Activated CD4-positive, alpha-beta T cell treated with anti-CD3 and anti-CD28 coated beads for 36 hours (primary cell): ENCODE measurements at places on chromosomes 6 and 20.

GRCh38 chr6:35091346-35092083, 49.6 kb downstream of the TCP11 start:
- no peak for DNase-seq

DNA sequence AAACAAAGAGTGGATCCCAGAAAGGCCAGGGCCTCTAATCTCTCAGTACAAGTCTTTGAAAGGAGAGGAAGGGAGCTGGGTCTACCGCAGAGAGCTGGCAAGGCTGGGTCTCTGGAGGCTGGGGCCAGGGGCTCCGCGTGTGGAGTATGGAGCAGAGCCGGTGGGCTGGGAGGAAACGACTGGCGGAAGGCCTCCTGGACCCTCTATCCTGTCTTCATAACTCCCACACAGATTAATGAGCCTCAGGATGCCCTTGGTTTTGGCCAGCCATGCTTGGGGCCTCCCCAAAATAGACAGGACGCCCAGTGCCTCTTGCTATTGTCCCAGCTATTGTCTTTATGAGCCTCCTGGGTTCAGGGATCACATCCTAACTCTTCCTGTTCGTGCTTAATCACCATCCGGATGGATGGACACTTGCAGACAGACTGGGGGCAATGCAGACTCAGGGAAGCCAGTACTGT, 306.4 kb downstream of the DHX35 start:
- no peak for DNase-seq

GRCh38 chr20:3237958-3238615, 903 bp downstream of the SLC4A11 start:
- DNase-seq, result no peak

GRCh38 chr6:12051861-12052368, 39.8 kb downstream of the HIVEP1 start:
- peak; percentile 80 for DNase-seq

DNA sequence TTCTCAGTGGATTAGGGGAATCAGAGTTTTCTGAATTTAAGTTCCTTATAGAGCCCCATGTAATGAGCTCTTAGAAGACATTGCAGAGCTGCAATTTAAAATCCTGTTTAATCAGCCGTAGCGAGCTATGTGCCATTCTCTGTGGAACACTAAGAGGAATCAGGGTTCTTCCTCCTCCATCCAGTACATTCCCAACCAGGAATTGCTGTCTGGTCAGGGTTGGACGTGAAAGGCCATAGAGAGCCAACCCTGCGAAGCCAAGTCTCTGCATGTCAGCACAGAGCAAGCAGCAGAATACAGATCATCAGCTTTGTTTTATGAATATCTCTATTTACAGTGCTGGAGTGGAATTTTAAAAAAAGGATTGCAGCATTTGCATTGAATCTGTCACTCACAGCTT, 366.0 kb downstream of the LAMA2 start:
- DNase-seq, result no peak

DNA sequence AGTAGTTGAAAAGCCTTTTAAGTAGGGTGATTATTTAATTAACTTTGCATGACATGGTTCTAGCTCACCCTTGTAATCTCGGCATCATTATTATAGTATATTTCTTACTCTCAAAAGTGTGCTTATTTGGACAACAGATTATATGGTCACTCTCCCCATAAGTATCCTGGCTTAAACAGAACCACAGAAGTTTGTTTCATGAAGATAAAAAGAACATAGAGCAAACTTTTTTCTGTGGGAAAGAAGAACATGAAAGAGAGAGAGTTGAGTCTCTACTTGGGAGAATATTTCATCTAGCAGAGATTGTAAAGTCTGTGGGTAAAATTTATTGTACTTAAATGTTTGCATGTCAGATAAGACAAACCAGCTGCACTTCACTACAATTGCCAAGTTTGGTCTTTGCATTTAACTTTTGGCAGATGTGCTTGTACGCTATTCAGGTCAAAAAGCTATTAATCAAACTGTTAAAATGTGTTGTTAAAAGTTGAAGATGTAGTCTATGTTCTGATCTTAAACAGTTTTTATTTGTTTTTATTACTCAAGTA, 33.4 kb upstream of the PRIM2 start:
- no peak for DNase-seq

DNA sequence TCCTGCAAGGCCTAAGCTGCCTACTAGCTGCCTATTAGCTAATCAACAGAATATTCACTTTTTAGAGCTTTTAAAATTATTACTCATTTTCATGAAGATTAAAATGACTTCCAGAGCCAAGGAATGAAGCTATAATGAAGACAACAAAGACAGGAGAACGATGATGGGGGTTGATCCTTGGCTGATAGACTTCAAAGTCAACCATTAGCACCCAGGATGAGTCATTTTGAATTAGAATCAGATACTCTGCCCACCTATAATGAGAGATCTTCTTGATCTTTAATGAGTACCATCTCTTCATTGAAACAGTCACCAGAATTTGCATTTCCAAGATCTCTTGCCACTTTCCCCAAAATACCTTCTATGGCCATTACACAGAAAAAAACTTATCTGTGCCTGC, 56.7 kb upstream of the CDYL start:
- DNase-seq, result no peak

GRCh38 chr6:79042088-79042798, 35.8 kb downstream of the PHIP start:
- no peak for DNase-seq

- DNase-seq, result no peak
Measured at GRCh38 chr6:92784235-92784634, 635.1 kb downstream of the EPHA7 start.

DNA sequence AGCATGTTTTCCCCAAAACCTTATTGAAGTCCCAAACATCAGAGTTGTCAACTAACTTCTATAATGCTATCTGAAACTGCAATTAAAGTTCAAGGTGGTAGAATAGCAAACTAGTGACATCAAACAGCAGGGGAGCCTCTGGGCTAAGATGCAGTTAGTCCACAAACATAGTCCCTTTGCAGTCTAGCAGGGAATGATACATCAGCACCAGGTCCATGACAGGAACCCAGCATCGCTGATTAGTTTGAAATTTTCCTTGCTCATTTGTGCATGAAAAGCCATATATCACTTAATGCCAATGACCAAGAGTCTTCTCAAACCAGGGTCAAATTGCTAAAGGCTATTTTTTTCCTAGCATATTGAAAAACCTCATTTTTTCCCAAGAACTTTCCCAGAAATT, 145.3 kb downstream of the HIVEP2 start:
- DNase-seq, result no peak

- DNase-seq, result peak; percentile 34
Measured at GRCh38 chr6:5998711-5999687, 7.7 kb downstream of the NRN1 start.

GRCh38 chr6:158758941-158759479, 60.2 kb downstream of the EZR start:
- DNase-seq, result no peak

GRCh38 chr6:8005136-8005535, 59.1 kb downstream of the BLOC1S5 start:
- DNase-seq, result no peak

DNA sequence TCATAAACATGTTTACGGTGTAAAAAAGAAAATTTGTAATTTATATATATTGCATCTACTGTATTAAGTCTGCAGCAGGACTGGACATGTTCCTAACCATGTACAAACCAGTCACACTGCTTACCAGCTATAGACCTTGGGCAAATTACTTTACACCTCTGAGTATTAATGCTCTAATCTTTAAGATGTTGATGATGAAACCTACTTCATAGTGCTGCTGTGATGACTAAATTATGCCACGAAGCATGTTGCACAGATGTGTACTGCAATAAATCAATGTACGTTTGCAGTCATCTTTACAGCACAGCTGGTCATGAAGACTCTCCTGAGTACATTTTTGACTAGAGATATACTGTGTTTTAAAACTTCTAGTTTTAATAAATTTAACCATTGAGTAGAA, 42.6 kb downstream of the PRKN start:
- DNase-seq, result no peak

DNA sequence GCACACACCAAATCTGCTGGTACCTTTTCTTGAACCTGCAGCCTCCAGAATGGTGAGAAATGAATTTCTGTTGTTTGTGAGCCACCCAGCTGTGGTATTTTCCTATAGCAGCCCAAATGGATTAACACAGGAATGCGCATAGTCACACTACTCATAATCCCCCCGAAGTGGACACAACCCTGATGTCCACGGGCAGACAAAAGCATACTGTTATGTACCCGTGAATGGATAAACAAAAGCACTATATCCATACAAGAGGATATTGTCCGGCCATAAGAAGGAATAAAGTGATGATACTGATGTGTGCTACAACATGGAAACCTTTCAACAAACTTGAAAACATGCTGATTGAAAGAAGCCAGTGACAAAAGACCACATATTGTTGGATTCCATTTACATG, 25.1 kb upstream of the RPP40 start:
- DNase-seq, result no peak

- no peak for DNase-seq
Measured at GRCh38 chr6:144234935-144235334, 50.2 kb upstream of the UTRN start.

DNA sequence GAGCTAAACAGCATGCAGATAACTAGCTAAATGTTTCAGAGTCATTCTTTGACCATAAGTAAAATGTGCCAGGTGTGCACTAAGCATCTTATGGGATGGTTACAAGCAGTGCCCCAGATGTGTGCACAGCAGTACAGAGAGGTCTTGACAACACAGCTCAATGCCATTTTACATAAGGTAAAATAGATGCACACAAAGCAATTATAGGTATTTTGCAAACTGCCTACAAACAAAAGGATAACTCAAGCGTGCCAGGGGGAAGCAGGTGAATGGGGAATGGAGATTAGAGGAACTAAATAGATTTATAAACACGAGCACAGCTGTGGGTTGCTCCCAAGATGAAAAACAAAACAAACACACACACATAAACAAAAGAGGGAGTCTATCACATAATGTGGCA, 64.8 kb downstream of the SLC2A10 start:
- no peak for DNase-seq

DNA sequence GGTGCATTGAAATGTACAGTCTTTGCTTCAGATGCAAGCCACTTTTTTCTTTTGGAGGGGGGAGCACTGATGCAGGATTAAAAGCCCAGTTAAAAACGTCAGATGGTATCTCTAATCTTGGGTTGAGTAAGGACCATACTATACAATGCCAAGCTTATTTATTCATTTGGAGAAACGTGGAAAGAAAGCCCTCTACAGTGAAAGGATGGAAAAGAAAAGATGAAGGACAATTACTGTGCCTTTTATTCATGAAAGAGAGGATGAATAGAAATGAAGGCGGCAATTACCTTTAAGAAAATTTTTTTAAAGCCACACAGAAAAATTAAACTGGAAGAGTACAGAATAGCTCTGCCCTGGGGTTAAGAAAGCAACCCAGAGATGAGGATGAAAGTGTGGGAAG, 2.7 kb downstream of the B3GAT2 start:
- no peak for DNase-seq

- DNase-seq, result no peak
Measured at GRCh38 chr6:55833284-55833683, 42.1 kb downstream of the BMP5 start.

DNA sequence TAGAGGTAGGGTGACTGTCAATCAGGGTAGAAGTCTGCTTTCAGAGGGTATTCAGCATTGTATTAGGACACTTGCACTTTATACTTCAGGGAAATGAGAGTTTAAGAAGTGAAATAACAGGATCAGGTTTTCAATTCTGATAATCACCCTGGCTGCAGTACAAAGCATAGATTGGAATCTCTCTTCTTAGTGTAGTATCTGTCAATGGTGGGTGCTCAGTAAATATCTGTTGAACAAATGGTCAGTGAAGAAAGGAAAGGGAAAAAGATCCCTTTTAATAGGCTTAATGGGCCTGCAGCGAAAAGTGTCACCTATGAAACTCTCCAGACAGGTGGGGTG, 18.7 kb downstream of the TUBB2B start:
- DNase-seq, result no peak

DNA sequence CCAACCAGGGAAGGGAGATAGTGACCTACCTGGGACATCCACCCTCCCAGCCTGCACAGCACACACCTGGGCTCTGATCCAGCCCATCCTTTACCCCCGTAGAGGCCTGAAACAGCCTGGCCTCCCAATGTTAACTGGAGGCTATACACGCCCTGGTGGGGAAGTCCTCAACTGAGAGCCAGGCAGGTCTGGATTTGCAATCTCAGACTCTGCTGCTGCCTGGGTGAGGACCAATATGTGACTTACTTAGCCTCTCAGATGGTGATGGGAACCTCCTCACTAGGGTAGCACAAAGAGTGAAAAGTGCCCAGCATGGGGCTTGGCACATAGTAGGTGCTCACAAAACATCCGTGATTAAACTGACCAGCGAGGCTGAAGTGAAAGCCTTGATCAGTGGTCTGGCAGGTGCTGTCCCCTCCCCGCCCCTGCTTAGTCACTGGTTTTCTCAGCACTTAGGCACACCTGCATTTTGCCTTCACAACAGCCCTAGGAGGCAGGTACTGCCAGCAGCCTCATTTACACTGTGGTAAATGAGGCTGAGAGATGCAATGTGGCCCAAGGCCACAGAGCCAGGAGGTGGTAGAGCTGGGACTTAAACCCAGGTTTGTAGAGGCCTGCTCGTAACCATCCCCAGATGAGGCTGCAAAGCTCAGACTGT, 12.4 kb downstream of the PEDS1 start:
- DNase-seq, result no peak
